ENCODE measurements at places on chromosomes 5 and 9.

DNA sequence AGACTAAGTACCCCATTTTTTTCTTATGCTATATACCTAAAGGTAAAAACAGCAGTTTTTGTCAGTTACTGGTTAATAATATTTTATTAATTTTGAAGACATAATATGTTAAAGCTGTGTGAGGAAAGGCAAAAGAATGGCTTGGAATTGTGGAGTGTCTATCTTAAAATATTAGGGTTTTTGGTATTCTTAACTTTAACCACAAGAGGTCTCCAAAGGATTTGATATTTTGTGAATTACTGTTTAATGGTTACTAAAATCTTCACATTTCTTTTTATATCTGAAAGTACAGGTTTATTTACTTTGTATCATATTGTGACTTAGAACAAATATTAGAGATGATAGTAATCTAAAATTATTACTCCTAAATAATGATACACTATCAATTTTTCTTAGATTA, 32.0 kb upstream of the DHFR start:
- no peak overlapping the region for H3K4me3 ChIP-seq
- H3K27me3 ChIP-seq: no peaks in the 10 kb centered on the region
- DNase-seq: no peak
- H3K4me1 ChIP-seq: peaks cover 20% of the 10 kb centered on the region

DNA sequence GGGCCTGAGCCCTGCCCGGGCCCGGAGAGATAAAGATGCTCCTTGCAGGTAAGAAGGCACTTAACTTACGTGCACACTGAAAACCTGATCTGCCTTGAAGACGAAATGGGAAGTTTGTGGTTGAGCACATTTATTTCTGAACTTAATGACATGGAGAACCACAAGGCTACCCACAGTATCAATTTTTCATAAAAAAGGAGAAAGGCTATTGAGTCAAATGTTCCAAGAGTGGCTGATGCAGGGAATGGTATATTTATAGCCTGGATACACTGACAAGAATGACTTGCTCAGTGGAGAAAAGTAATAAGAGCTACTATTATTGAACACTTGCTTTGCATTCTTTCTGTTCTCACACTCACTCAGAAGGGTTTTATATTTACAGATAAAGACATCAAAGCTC, 419.3 kb downstream of the ACTL7B start:
- no peaks in the 10 kb centered on the region for H3K4me1 ChIP-seq
- no peak overlapping the region for H3K27ac ChIP-seq

- no peaks in the 10 kb centered on the region for H3K36me3 ChIP-seq
- DNase-seq: peak; percentile 73
- H3K4me3 ChIP-seq: peak within 1 kb of the TSS; percentile 80
- peaks cover 34% of the 10 kb centered on the region for H3K4me1 ChIP-seq
- peak within 1 kb of the TSS; percentile 71 for H3K27ac ChIP-seq
- H3K27me3 ChIP-seq: no peaks in the 10 kb centered on the region
Measured at GRCh38 chr5:1111727-1112289, at the start of gene SLC12A7. TSS of gene SLC12A7 (minus strand) at chr5:1112063. CDS start at chr5:1111991, 72 bp downstream.

DNA sequence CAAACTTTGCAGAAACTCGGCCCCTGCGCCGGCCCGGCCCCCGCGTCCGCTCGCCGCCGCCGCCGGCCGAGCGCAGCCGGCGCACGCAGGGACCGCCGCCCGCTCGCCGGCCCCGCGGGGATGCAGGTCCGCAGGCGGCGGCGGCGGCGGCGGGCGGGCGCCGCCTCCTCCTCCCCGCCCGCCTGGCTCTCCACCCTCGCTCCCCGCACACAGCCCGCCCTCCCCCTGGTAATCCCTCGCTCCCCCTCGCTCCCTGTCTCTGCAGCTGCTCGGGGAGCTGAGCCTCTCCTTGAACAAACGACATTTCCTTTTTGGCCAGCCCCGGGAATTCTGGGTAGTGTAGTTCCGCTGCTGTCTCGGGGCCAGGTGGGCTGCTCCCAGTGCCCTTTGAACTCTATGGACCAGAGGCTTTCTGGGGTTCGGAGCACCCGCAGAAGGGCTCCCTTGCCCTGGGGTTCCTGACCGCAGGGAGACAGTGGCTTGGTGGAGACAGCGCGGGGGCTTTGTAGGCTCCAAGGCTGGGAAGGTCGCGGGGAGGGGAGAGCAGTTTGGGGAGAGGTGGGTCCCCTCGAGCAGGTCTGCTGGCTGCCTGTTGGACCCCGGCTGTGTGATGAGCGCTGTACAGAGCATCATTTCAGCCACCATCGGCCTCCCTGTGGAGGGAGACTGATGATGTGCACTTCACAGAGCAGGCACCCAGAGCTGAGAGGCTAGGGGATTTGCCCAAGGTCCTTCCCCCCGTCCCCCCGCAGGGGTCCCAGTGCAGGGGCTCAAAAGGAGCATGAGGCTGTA, 1.8 kb upstream of the FAM78A start:
- H3K4me1 ChIP-seq: peaks cover 23% of the 10 kb centered on the region
- peak; percentile 75 for DNase-seq
- H3K27me3 ChIP-seq: peaks cover 6% of the 10 kb centered on the region
- peak overlapping the region; percentile 52 for H3K27ac ChIP-seq

GRCh38 chr5:16957304-16958196, 21.5 kb upstream of the MYO10 start:
- no peak overlapping the region for H3K4me3 ChIP-seq
- no peaks in the 10 kb centered on the region for H3K4me1 ChIP-seq
- H3K27me3 ChIP-seq: no peaks in the 10 kb centered on the region
- H3K27ac ChIP-seq: no peak overlapping the region
- no peak for DNase-seq
- H3K36me3 ChIP-seq: no peaks in the 10 kb centered on the region

DNA sequence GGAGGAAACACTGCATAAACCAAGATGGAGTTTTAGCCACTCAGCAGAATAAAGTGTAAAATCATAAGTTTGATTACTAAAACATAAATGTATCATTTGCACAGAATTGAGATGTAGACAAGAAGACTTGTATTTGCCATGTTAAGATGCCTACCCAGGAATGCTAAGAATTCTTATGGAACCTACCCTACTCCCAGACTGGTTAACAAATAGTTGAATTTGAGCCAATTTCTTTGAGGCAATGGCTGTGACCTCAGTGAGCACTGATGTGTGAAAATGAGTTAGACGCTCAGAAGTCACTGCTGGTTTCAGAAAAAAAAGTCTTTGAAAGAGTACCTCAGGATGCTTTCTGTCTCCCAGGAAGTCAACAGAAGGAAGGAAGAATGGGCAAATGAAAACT, 95.6 kb downstream of the ESM1 start:
- no peak for DNase-seq
- peaks cover 60% of the 10 kb centered on the region for H3K27me3 ChIP-seq
- H3K4me1 ChIP-seq: no peaks in the 10 kb centered on the region
- no peak overlapping the region for H3K27ac ChIP-seq
- H3K4me3 ChIP-seq: no peak overlapping the region
- no peaks in the 10 kb centered on the region for H3K36me3 ChIP-seq

GRCh38 chr9:73149371-73150067, 2.1 kb upstream of the ANXA1 start:
- H3K36me3 ChIP-seq: no peaks in the 10 kb centered on the region
- peaks cover 69% of the 10 kb centered on the region for H3K4me1 ChIP-seq
- peak overlapping the region; percentile 65 for H3K4me3 ChIP-seq
- no peak for DNase-seq
- no peaks in the 10 kb centered on the region for H3K27me3 ChIP-seq

DNA sequence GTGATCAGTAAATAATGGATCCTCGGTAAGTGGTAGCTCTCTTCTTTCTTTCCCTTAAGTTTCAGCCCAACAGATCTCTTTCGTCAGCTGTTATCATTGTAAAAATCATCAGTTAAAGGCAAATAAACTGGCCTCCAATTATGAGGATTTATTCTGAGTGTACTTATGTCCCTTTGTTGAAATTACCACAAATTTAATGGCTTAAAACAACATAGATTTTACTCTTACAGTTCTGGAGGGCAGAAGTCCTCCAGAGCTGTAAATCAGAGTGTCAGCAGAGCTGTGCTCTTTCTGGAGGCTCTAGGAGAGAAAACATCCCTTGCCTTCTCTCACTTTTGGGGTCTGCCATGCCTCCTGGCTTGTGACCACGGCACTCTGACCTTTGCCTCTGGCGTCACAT, 104.6 kb downstream of the INSYN2B start:
- peaks cover 21% of the 10 kb centered on the region for H3K36me3 ChIP-seq
- DNase-seq: no peak
- no peak overlapping the region for H3K4me3 ChIP-seq
- no peak overlapping the region for H3K27ac ChIP-seq
- H3K27me3 ChIP-seq: no peaks in the 10 kb centered on the region
- H3K4me1 ChIP-seq: peaks cover 8% of the 10 kb centered on the region

- no peaks in the 10 kb centered on the region for H3K27me3 ChIP-seq
- H3K27ac ChIP-seq: peak overlapping the region; percentile 93
- peak overlapping the region; percentile 73 for H3K4me3 ChIP-seq
Measured at GRCh38 chr9:124286292-124286931, 28.7 kb downstream of the NEK6 start.

DNA sequence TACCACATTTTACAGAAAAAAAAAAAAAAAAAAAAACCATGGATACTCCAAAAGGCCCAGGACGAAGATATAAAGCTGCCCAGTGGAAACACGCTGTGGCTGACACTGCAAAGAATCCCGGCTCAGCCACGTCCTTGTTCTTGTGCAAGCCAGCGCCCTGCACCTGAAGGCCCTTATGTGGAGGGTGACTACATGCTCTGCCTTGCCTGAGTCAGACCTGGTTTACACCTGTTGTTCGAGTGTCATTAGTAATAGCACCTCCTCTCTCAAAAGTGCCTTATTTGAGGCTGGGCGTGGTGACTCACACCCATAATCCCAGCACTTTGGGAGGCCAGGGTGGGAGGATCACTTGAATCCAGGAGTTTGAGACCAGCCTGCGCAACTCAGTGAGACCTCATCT, 54.3 kb upstream of the ZSWIM6 start:
- H3K27ac ChIP-seq: peak overlapping the region; percentile 55
- H3K4me1 ChIP-seq: peaks cover 34% of the 10 kb centered on the region
- H3K27me3 ChIP-seq: no peaks in the 10 kb centered on the region
- no peaks in the 10 kb centered on the region for H3K36me3 ChIP-seq
- DNase-seq: no peak

DNA sequence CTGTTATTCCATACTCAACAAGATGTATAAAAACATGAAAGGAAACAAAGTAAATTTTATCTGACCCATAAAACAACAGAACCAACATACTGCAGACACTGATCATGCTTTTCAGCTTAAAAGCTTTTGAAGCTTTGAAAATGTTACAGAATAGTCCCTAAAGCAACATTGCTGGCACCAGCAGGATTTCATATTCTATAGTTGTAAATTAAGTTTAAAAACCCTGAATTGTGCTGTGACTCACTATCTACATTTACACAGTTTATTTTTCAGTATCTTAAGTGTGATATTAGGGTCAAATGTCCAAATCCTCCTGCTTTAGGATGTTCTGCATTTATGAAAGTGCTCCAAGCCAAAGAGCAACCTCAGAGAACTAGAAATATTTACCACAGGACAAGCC, 59.9 kb downstream of the ZFR start:
- H3K4me1 ChIP-seq: no peaks in the 10 kb centered on the region
- H3K36me3 ChIP-seq: peaks cover 49% of the 10 kb centered on the region
- H3K27me3 ChIP-seq: no peaks in the 10 kb centered on the region
- H3K4me3 ChIP-seq: no peak overlapping the region

DNA sequence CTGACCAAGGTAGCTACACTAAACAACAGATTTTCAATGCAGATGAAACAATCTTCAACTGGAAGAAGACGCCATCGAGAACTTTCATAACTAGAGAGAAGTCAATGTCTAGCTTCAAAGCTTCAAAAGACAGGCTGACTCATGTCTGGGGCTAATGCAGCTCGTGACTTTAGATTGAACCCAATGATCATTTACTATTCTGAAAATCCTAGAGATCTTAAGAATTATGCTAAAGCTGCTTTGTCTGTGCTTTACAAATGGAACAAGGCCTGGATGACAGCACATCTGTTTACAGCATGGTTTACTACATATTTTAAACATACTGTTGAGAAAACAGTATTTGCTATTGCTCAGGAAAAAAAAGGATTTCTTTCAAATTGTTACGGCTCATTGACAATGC, 54.9 kb downstream of the RICTOR start:
- peaks cover 52% of the 10 kb centered on the region for H3K4me1 ChIP-seq
- H3K27me3 ChIP-seq: no peaks in the 10 kb centered on the region
- no peak overlapping the region for H3K27ac ChIP-seq
- H3K4me3 ChIP-seq: no peak overlapping the region
- DNase-seq: no peak
- H3K36me3 ChIP-seq: peaks cover 25% of the 10 kb centered on the region

- H3K4me1 ChIP-seq: peaks cover 2% of the 10 kb centered on the region
- DNase-seq: no peak
Measured at GRCh38 chr5:154249826-154250225, 59.3 kb downstream of the GALNT10 start.

DNA sequence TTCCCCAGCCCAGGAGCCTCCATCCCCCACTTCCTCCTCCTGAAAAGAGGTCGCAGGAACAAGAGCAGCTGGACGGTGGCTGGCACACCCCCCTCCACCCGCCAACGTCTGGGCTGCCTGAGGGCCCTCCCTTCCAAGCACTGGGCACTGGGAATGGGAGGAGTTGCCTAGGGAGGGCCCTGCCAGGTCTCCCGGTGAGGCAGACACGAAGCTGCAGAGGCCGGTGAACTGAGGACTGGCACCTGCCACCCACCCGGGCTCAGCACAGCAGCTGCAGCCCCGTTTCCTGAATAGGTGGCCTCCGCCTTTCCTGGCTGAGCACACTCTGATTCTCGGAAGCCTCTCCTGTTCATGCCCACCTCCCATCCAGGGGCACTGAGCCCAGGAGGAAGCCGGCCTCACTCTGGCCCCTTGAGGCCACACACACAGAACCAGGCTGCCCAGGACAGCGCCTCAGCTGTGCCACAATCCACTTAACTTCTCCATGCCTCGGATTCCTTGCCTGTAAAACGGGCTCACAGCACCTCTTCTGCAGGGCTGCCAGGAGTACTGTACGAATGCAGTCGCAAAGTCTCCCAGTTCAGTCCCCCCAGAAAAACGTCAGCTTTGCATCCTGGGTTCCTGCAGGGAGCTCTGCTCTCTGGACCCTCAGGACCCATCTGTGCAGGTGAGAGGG, 1.3 kb downstream of the NPDC1 start:
- no peaks in the 10 kb centered on the region for H3K36me3 ChIP-seq
- peaks cover 20% of the 10 kb centered on the region for H3K4me1 ChIP-seq
- peaks cover 39% of the 10 kb centered on the region for H3K27me3 ChIP-seq

- no peak overlapping the region for H3K4me3 ChIP-seq
- H3K4me1 ChIP-seq: no peaks in the 10 kb centered on the region
- no peaks in the 10 kb centered on the region for H3K27me3 ChIP-seq
- DNase-seq: no peak
- H3K27ac ChIP-seq: no peak overlapping the region
Measured at GRCh38 chr5:58450811-58451629, 8.9 kb downstream of the PLK2 start.

DNA sequence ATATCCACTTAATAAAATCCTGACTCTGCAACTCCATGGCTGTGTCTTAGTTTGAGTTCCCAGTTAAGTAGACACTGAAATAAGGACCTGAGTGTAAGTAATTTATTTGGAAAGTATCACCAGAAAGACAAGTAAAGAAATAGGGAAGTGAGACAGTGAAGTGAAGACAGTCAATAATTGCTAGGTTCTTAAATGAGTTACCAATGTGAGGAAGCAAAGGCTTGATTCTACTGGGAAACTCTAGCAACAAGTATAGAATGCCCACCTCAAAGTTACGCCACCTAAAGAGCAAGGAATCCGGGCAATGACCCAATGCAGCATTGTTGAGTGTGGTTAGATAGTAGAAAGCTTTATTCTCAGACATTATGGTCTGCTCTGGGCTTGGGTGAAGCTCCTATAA, 383.9 kb downstream of the TLR4 start:
- no peak overlapping the region for H3K4me3 ChIP-seq
- no peaks in the 10 kb centered on the region for H3K4me1 ChIP-seq
- H3K27ac ChIP-seq: no peak overlapping the region
